Inflammatory macrophage treated with lipopolysaccharide for 1 hour (primary cell): ENCODE measurements at places on chromosomes 5 and 9.

- DNase-seq, result peak; percentile 51
These were observed 107.0 kb downstream of the TRIO start for GRCh38 chr5:14250084-14250695.

- no peak for DNase-seq
These were observed 379.5 kb downstream of the CDH18 start for GRCh38 chr5:19608444-19609002.

- no peak for DNase-seq
These were observed 2.0 kb downstream of the CYFIP2 start for GRCh38 chr5:157267761-157268480.

GRCh38 chr9:20148416-20148815, 359.6 kb upstream of the SLC24A2 start:
- no peak for DNase-seq

GRCh38 chr5:140555747-140556312, 1.4 kb downstream of the SRA1 start:
- DNase-seq, result peak; percentile 25

GRCh38 chr5:111144352-111144930, 52.3 kb downstream of the WDR36 start:
- DNase-seq, result no peak

DNA sequence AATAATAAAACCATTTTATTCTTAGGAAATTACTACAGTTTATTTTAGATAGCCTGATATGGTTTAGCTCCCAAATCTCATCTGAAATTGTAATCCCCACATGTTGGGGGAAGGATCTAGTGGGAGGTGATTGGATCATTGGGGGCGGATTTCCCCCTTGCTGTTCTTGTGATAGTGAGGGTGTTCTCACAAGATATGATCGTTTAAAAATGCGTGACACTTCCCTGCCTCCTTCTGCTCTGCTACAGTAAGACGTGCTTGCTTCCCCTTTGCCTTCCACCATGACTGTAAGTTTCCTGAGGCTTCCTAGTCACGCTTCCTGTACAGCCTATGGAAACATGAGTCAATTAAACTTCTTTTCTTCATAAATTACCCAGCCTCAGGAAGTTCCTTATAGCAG, 122.4 kb upstream of the FGF10 start:
- DNase-seq, result no peak

- no peak for DNase-seq
These were observed 30.0 kb downstream of the FABP6 start for GRCh38 chr5:160259341-160259740.

GRCh38 chr5:132820162-132820754, 7.2 kb downstream of the SOWAHA start:
- DNase-seq, result peak; percentile 98

- peak; percentile 81 for DNase-seq
These were observed 12.4 kb downstream of the NFIL3 start for GRCh38 chr9:91411096-91411771.

DNA sequence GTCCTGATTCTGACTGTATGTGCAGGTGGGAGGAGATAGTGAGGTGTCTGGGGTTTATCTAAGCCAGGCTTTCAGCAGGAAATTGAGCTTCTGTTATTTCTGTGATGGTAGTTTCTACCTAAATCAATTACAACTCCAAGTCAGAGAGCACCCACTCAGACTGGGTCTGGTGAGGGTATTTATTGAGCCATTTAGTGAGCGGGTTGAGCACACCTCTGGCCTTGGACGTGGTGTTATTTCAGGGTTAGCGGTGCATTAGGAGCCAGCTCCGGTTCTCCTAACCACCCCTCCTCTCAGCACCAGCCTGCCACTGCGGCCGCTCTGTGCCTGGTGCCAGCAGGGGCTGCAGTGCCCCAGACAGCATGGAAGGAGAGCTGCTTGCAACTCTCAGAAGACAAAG, 238.9 kb downstream of the CACNA1B start:
- DNase-seq, result no peak

DNA sequence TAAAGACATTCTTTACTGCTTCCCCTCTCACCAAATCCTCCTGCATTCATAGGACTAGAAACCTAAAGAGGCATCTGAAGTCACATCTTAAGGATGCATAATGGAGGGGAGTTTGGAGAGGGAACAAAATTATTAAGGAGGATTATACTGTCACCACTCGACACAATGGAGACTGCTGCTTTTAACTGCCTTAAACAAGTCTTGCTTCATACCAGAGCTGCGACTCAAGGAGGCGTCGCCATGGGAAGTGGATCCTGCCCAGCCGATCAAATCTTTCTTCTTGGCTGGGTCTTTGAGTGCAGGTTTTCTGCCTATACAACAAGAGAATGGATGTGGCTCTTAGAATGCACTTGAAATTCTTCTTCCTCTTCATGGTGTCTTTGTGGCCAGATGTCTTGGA, 66.7 kb upstream of the FOXE1 start:
- no peak for DNase-seq

GRCh38 chr5:142590451-142591231, 95.2 kb downstream of the FGF1 start:
- DNase-seq, result no peak

DNA sequence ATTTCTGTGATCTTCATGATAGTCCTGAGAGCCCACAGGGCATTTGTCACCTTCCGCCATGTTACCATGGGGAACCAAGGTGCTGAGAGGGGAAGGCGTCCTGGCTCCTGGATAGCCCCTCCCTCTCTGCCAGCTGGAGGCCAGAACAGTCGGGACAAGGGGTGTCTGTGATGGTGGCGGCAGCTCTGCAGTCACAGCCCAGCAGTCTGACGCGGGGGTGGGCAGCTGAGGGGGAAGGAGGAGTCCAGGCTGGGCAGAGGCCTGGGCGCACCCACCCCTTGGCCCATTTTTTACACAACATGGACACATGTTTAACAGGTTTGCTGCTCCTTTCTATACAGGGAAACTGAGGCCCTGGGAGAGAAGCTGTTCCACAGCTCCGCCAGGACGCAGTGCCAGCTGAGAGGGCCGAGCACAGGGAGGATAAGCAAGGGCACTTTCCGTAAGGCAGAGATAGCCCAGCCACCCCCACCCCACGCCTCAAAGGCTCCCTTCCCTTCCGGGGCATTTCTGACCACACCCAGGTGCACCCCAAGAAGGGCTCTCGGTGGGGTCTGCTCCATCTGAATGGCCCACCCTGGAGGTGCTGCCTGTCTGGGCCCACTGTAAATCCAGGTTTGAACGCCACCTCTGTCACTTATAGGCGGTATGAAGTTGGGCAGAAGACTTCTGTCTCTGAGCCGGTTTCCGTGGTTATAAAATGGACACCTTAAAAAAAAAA, 17.1 kb downstream of the LRRC8A start:
- DNase-seq, result no peak

GRCh38 chr9:76654051-76654461, 110.2 kb upstream of the PCA3 start:
- no peak for DNase-seq

- peak; percentile 74 for DNase-seq
These were observed 909 bp downstream of the AFF4 start for GRCh38 chr5:132962429-132963021.

DNA sequence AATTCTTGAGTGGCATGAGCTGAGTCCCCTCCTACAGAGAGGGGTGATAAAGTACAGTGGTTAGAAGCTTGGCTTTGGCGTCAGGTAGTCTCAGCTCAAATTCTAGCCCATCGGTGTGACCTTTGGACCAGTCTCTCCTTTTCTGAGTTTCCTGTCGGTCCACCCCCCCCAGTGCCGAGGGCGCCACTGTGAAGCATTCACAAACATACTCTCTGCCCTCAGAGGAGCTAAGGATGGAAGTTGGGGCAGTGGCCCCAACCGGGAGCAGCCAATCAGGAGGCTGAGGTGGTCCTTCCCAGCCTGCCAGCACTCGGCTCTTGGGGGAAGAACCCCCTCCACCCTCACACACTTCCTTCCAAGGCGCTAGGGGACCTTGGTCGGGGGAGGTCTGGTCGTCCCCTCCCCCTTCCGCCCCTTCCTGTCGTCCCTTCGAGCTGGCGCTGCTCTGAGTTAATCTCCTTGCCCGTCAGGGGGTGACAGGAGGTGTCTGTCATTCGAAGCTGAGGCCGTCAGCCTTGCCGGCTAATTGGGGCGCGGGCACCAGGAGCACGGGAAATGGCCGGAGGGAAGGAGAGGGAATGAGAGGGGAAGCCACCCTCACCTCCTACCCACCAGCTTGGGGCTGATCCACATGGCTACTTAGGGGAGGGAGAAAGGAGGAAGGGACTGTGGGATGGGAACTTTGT, 53.0 kb downstream of the CXXC5 start:
- DNase-seq, result peak; percentile 25

- no peak for DNase-seq
These were observed 295.7 kb upstream of the TUT7 start for GRCh38 chr9:86649913-86650312.

DNA sequence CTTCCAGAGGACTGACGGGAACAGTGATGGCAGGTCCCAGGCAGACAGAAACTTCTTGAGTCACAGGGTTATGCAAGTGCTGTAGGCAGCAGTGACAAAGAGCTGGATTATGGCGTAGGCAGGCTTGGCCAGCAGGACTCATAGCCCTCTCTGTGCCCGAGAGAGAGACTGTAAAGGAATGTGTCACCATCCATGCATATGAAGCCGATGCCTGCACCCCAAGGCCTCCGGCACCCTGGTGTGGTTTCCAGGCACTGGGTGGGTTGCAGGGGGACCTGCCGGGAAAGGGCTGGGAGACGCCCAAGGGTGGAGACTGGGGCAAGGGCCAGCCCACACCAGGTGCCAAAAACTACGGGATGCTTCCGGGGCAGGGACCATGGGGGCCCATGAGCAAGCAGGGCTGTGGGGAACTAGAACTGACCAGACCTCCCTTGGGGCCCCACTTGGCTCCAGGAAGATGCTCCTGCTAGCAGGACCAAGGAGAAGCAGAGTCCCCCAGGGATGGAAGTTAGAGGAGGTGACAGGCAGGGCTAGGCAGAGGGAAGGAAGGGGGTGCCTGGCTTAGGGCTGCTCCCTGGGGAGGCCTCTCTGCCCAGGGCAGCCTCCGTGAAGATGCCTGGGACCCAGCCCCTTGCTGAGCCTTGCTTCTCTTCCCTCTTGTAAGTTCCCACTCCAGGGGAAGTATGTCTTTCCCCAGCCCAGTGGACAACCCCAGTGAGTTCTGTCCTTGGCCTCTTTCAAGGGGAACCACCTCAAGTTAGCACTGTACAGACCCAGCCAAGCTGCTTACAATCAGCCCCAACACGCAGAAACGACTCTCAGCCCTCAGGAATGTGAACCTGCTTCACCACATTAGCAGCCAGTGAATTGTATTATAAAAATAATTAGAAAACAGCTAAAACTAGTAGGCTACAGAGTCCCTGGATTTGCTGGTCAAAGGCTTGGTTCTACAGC, 10.5 kb upstream of the IPPK start:
- peak; percentile 38 for DNase-seq

GRCh38 chr5:168670881-168671575, 91.9 kb upstream of the PANK3 start:
- no peak for DNase-seq

GRCh38 chr5:107948377-107948776, 277.6 kb upstream of the EFNA5 start:
- DNase-seq, result no peak

DNA sequence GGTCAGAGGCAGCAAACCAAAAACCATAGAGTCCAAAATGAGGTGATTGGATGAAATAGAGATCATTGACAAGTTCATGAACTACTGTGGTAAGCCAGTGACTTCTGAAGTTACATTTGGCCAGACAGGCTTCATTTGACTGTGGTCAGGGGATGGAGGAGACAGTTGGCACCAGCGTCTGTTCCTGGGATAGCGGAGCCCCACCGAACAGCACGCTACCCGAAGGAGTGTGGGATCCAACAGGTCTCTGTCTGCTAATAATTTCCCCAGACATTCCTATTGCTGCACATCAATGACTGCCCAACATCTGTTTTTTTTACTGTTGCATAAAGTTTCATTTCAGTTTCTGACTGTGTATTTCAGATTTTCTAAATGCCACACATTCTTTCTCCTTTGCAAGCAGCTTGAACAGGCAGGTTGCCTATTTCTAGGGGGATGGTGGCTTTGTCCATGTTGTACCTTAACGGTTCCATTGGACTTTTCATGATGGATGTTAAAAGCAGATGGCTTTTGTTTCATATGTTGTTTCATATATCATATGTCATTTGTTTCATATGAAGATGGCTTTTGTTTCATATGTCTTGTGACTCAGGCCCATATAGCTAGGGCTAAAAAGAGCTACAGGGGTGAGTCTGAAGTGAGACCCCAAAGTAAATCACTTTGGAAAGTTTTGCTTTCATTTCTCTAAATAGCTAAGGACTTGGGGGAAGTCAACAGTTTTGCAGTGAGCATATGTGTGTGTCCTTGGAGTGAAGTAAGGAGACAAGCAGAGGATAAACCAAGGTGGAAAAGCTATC, 180.8 kb downstream of the GOLPH3 start:
- no peak for DNase-seq

- no peak for DNase-seq
These were observed 48.6 kb downstream of the GNA14 start for GRCh38 chr9:77599492-77599891.

DNA sequence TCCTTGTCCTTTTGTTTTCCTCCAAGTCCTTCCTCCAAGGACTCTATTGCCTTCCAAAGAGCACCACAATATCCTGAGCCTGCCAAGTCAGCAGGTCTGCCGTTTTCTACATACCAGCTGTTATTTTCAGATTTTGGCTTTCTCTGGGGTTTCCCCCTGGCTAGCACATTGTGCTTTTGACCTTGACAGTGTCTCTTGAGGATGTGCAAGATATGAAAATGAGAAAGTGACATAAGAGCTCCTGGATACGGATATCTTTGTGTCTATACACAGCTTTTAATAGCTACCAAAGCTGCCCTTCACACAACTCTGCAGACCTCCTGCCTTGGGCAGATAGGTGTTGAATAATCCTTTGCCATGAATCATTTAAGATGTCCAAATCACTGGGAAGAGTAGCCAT, 67.0 kb downstream of the HAPLN1 start:
- no peak for DNase-seq

GRCh38 chr5:3153226-3153858, 401.9 kb upstream of the IRX2 start:
- DNase-seq, result no peak

GRCh38 chr9:1235650-1236049, 185.5 kb downstream of the DMRT2 start:
- DNase-seq, result no peak

DNA sequence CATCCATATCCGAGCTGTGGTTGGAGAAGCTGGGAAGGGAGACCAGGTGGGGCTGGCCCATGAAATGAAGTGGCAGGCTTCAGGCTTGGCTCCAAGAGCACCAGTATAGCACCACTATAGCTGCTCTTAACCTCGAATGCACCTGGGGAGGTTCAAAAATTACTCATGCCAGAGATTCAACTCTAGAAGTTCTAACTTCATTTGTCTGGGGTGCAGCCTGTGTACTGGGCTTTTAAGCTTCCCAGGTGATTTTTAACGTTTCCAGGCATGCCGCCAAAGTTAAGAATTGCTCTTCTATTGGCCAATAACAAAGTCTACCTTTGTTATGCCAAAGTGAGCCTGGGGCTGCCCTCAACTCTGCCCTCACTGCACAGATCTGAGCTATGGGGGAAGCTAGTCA, 458 bp downstream of the PRSS3 start:
- DNase-seq, result no peak

GRCh38 chr5:56358703-56359681, 125.9 kb upstream of the ANKRD55 start:
- DNase-seq, result no peak
